ENCODE measurements at places on chromosomes 7 and 10.

- no peak for DNase-seq
These were observed 265.0 kb upstream of the TCERG1L start for GRCh38 chr10:131576341-131577177.

DNA sequence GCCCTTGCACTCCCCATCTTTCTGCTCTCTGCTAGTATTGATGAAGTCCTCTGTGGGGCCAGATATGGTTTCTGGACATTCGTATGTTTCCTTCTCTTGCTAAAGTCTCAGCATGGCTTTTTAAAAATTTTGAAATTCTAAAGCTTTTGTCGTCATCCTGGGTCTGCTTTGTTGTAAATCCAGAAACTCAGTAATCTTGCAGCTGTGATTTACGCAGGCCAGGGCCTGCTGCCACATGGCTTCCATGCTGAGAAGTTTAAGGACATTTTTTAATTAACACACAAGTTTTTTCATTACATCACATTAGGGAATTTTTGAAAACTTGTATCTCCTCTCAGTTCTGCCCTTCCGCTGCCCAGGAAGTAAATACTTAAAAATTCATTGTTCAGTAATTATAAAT is 686.1 kb upstream of the IGFBP3 start:
- no peak for DNase-seq

DNA sequence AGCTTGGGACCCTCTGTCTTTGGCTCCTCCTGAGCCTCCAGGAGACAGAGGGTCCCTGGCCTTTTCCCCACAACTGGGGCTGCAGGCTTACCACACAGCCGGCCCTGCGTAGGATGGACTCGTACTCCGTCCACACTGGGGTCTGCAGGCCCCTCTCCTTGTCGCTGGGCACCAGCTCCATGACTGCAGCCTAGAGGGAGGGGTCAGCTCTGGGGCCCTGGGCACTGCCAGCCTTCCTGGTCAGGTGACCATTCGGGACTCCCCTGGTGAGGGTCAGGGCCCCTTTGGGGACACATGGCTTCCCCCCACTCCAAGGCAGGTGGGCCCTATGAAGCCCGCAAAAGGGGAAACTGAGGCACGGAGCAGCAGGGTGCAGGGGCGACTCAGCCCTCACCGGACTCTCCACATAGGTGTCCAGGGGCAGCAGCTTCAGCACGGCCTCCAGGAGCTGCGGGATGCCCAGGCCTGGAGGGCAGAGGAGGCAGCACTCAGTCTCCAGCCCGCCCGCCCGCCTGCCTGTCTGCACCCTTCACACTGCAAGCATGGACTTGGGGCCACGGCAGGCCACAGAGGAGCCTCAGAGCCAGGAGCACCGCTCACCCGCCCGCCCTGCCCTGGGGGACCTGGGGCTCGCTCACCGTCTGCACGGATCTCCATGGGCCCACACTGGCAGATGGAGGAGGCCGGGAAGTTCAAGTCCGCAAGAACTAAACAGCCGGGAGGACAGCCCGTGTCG is 1.1 kb downstream of the FUOM start:
- DNase-seq: no peak

- DNase-seq: no peak
These were observed 180.7 kb downstream of the DIP2C start for GRCh38 chr10:508726-509125.

DNA sequence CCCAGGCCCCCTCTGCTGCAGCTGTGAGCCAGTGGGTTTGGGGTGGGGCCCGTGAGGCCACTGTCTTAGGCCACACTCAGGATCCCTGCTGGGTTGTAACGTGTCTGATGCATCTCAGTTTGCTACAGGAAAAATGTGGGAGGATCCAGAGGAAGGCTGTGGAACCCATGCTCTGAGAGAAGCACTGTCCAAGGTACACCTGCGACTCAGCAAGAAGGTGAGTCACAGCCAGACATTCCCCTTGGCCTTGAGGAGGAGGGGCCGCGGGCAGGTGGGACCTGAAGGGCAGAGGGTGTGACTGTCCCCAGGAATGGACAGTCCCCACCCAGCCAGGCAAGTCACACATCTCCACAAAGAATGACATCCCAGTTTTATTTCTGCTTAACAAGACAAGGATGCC is 27.8 kb upstream of the C10orf120 start:
- DNase-seq: no peak

- no peak for DNase-seq
These were observed 23.5 kb downstream of the HTR7 start for GRCh38 chr10:90834326-90834725.

GRCh38 chr10:62817766-62818425 is 1.7 kb upstream of the EGR2 start:
- peak; percentile 48 for DNase-seq

GRCh38 chr7:27241189-27242056 is 1.2 kb upstream of the EVX1 start:
- no peak for DNase-seq

GRCh38 chr10:44340557-44340956 is 44.3 kb downstream of the CXCL12 start:
- DNase-seq: no peak

DNA sequence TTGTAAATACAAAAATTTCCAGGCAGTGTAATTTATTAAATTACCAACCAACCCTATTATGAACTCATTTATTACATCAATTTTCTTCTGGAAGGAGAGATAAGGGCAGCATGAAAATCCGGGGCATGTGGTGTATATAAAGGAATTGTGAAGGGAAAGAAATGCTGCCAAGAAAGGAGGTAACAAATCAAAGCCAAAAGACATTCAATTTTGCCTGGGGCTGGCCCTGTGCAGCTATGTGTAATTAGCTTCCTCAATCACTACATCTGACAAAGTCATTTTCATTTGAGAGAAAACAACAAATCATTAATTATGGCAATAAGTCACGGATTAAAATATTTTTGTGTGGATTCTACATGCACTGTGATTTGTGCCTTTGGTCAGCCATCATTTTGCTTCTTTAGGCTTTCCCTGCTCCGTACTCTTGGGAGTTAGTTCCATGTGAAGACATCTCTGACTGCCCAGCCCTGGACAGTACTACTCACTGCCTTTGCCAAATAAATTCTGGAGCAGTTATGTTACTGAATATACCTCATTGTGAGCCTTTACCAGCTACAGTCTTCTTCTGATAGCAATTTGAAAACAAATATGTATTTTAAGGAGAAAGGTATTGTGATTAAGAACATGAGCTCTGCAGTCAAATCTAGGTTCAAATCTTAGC is 191.7 kb downstream of the RELN start:
- DNase-seq: no peak

DNA sequence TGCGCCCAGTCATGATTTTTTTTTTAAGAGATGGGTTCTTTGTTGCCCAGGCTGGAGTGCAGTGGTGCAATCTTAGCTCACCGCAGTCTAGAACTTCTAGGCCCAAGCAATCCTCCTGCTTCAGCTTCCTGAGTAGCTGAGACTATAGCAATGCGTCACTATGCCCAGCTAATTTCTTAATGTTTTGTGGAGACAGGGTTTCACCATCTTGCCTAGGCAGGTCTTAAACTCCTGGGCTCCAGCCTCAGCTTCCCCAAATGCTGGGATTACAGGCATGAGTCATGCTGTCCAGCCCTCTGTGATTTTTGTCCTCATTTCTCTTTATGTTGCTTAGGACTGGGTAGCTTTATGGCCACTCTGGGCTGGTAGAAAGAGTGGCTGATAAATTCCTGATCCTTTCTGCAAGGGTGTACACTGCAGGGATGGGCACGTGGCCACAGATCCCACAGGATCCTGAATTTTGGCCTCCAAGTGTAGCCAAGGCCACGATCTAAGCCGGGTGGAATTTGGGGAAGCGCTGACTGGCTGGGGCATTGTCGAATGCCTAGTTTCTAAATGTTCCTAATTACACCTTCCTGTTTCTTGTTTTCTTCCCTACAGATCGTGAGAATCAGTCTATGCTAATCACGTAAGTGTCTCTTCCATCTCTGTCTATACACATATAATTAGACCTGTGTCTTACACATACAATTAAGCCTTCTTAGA is 24.1 kb upstream of the MYH16 start:
- no peak for DNase-seq

- no peak for DNase-seq
These were observed 15.0 kb downstream of the KAT6B start for GRCh38 chr10:74841265-74841973.

DNA sequence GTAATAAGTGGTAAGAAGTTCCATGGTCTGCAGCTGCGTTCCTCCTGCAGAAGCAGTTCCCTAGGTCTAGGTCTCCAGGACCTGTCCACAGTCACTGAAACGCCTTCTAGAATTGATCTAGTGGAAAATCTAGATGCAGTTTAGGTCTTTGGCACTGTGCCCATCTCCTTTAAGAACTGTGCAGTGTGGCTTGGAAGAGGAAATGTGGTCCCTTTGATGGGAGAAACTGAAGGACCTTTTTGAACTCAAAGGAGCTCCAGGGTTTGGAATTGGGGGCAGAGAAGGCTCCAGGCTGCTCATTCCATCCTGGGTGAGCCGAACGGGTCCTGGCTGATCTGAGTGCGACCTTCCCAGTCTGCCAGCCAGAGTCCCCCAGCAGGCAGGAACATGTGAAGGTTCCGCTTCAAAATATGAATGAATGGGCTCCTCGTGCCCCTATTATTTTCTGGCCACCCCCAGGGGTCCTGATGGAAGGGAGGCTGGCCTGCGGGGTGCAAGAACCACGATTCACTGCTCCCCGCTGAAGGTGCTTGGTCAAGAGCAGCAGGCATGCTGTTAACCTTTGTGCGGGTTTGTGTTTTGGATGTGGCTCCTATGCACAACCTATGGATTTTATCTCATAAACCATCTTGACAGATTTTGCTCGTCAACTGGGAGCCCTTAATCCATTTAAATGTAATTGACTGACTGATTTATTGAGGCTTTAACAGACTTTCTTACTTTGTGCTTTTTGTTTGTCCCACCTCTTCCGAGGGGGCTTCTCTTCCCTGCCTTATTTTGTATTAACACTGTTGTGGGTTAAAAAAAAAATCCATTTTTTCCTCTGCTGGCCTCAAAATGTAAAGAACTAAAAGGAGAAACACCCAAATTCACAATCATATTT is 36.7 kb downstream of the ZNF467 start:
- DNase-seq: no peak

GRCh38 chr7:101628522-101628921 is 574 bp downstream of the MYL10 start:
- DNase-seq: no peak

DNA sequence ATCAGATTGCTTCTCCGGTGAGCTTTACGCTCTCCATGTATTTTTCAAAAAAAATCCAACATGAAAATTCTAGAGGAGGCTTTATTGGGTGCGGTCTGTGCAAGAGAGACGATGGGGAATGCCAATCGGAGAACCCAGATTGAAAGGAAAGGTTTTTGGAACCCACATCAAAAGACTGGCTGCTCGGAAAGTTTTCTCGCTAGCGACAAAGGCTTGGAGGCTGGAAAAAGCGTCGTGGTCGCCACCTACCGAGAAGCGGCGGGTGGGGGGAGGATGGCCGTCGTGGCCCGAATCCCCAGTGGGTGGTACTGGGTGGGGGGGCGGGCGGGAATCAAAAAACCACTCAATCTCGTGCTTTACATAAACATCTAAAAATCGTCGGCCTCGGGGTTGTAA is 1.1 kb upstream of the GTF2I start:
- DNase-seq: peak; percentile 8

- DNase-seq: no peak
These were observed 87.4 kb upstream of the ZMIZ1 start for GRCh38 chr10:78981257-78981969.
